NCI-H2081 treated with DMSO at 0.1 percent for 48 hours (cell line): ENCODE measurements at places on chromosomes 3 and 15.
A peak's percentile ranks its signal among the peaks of the same experiment; 100 is the strongest.

DNA sequence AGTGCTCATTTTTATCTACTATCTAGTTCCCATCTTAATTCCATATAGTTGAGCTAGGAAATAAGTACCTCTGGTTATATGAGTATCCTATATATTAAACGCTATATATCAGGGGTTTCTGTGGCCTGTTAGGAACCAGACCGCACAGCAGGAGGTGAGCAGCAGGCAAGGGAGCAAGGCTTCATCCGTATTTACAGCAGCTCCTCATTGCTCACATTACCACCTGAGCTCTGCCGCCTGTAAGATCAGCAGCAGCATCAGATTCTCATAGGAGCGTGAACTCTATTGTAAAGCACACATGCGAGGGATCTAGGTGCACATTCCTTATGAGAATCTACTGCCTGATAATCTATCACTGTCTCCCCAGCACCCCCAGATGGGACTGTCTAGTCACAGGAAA, 23.0 kb downstream of the GSK3B start:
- DNase-seq = no peak

GRCh38 chr3:190065204-190065603, 55.5 kb downstream of the P3H2 start:
- no peak for DNase-seq

GRCh38 chr15:71804695-71805470, 5.5 kb upstream of the NR2E3 start:
- no peak for DNase-seq

GRCh38 chr15:77633134-77633912, 611 bp upstream of the LINGO1 start:
- no peak for DNase-seq

- no peak for DNase-seq
These were observed 68.6 kb downstream of the ZNF621 start for GRCh38 chr3:40593351-40593750.

DNA sequence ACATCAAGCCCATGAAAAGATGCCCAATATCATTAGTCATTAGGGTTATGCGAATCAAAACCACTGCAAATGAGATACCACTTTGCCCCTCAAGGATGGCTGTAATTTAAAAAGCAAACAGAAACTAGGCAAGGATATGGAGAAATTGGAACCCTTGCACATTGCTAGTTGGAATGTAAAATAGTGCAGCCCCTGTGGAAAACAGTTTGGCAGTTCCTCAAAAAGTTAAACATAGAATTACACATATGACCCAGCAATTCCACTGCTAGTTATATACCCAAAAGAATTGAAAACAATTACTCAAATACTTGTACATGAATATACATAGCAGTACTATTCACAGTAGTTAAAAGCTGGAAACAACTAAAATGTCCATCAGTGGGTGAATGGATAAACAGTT, 186.8 kb upstream of the CGNL1 start:
- DNase-seq = no peak

- no peak for DNase-seq
These were observed 377.5 kb downstream of the EDEM1 start for GRCh38 chr3:5565026-5565425.

GRCh38 chr3:134299888-134300206, 49.2 kb upstream of the RYK start:
- DNase-seq = no peak

- no peak for DNase-seq
These were observed 48.0 kb upstream of the MRPL3 start for GRCh38 chr3:131550562-131551465.

DNA sequence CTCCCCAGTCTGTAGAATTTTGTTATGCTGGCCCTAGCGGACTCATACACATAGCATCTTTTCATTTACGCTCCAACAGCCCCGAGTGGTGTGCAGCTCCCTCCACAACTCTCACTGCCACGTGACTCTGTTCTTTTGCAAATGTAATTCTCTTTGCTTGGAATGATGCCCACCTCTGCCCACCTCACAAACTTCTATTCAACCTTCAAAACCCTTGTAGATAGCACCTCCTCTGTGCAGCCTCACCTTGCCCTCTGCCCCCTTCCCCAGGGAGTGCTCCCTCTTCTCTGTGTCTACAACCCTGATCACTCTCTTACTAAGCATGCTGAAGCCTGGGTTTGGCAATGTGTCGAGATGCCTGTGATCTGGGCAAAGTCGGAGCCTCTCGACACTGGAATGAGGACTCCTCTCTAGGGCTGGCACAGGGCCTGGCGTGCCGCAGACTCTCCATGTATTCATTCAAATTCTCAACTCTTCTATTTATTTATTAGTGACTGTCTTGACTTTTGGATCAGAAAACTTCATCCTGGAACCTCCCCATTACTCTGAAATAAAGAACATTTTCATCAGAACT, 73.5 kb downstream of the MGLL start:
- no peak for DNase-seq

GRCh38 chr3:39192490-39193092, at the start of gene XIRP1:
Gene XIRP1, minus strand, starts transcription at chr3:39192595. Its CDS starts 3,150 bp downstream, at chr3:39189445.
- no peak for DNase-seq

DNA sequence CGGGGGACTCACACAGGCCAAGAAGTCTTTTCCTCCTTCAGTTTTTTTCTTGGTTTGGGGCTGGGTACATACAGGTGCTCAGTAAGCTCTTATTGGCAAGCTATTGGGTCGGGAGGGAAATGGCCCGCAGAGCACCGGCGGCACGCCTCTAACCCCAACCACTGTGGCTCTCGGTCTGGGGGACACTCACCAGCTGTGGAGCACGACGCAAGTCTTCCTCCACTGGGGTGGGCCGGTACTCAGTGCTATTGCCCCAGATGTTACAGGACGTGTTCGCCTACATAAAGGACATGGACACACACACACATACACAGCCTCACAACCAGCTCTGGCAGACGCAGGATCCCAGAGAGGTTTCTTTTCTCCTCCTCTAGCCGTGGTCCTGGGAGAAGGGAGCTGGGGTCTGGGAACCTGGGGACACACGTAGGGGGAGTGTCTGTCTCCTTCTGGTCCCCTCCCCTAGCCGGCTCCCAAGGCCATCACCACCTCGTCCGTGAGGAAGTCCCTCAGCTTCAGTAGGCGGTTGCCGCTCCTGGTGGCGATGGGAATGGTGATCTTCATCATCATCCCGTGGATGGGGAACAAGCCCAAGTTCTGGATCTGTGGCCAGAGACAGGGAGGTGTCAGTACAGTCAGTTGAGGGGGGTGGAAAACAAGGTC, 33.4 kb downstream of the FEM1B start:
- no peak for DNase-seq

DNA sequence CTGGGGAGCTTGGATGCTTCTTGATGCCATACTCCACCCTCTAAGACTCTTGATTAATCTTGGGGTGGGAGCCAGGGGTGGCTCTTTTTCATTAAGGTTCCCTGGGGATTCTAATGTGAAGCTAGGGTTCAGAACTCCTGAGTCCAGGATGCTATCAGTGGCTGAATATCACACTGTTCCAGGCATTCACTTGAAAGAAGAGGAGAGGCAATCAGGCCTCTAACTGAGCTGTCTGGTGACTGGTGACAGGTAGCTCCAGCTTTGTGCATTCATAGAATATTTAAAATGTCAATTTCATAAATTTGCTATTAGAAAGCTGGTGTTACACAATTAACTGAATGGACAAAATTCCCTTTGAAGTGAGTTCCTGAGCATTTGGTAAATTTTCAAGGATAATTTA, 139.0 kb downstream of the CHDH start:
- DNase-seq = no peak

DNA sequence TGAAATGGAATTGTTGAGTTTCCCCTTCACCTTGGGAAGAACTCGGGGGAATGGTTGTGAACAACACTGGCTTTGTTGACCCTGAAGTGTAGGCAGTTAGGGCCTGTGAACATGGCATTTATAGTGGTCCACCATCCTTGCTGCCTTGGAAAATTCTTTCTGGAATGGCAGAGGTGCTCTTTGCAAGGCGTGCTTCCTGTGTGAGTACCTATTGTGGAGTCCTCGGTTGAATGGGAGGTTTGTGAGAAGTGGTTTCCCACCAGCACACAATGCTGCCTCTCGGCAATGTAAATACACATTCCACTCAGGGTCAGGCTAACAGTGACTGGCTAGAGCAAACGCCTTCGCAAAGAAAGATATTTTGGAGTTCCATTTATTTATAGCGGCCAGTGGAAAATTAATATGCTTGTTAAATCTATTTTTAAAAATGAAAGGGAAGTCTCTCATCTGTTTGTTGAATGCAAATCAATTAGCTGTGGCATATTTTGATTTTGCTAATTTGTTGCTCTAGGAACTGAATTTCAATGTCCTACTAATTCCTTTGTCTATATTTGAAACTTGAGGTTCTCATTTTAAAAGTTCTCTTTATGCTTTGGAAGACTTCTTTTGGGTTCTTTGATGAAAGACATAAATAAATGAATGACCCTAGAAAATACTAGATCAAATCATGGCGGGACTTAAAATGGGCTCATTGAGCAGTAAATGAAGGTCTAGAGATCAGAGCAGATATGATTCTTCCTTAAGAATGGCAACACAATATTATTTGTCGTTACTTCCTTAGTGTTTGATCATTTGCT, 59.5 kb downstream of the FNDC3B start:
- DNase-seq = no peak

- no peak for DNase-seq
These were observed 154.6 kb upstream of the RGMA start for GRCh38 chr15:93243573-93243972.

GRCh38 chr3:32428092-32429068, 36.7 kb downstream of the CMTM7 start:
- no peak for DNase-seq

DNA sequence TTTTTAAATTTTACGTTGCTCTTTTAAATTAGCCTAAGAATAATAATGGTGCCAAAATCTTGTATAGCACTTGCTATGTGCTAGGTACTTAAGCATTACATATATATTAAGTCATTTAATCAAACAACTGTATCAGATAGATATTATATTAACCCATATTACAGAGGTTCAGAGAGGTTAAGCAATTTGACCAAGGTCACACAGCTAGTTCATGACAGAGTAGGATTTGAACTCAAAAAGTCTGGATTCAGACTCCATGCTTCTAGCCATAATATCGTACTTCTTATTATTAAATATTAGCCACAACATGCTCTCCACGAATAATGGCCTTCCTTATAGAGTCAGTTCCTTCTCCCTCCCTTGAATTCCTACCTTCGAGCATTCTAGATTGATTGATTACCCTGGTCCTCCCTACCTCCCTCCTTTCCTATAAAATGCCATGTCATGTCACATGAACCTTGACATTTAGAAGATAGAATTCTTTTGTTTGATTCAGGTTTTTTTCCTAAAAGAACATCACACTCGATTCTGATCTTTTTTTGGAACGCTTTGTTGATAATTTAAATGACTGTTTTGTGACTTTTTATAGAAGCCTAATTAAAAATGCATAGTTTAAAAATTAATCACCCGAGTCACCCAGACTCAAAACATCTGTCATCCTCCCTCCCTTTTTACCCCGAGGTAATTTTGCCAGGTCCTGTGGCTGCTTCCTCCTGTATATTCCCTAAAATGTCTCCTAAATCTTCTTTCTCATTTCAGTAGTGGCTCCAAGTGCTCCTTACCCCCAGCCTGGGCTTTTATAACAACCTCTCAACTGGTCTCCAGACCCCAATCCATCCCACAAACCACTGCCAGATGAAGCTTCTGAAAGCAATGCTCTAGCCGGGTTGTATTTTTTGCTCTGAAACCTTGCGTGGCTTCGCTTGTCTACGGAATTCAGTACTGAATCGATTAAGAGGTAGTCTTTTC, 8.5 kb upstream of the PSMD6 start:
- no peak for DNase-seq

GRCh38 chr15:92443381-92443780, 49.7 kb downstream of the ST8SIA2 start:
- DNase-seq = no peak

GRCh38 chr3:138033202-138033691, 23.3 kb downstream of the CLDN18 start:
- DNase-seq = no peak

- DNase-seq = peak; percentile 94
These were observed at the start of gene PRKCI for GRCh38 chr3:170221924-170222646. Gene PRKCI, plus strand, starts transcription at chr3:170222424. Its CDS starts 246 bp downstream, at chr3:170222670.

GRCh38 chr3:160648701-160649100, 28.3 kb upstream of the ARL14 start:
- DNase-seq = no peak

DNA sequence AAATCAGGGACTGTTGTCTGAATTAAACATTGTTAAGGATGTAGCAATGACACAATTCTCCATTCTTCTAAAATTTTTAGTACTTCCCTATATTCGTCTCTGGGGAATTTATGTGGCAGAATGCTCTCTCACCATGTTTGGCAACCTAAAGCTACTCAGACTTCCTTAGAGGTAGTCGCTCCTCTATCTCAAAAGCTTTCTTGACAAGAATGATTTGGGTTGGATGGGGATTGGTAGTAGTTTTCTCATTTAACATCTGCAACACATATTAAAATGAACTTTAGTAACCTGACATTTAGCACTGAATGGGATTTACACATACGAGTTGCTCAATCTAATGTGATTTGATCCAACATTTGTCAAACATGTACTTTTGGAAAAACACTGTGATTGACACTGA, 233.3 kb downstream of the RBMS3 start:
- no peak for DNase-seq

DNA sequence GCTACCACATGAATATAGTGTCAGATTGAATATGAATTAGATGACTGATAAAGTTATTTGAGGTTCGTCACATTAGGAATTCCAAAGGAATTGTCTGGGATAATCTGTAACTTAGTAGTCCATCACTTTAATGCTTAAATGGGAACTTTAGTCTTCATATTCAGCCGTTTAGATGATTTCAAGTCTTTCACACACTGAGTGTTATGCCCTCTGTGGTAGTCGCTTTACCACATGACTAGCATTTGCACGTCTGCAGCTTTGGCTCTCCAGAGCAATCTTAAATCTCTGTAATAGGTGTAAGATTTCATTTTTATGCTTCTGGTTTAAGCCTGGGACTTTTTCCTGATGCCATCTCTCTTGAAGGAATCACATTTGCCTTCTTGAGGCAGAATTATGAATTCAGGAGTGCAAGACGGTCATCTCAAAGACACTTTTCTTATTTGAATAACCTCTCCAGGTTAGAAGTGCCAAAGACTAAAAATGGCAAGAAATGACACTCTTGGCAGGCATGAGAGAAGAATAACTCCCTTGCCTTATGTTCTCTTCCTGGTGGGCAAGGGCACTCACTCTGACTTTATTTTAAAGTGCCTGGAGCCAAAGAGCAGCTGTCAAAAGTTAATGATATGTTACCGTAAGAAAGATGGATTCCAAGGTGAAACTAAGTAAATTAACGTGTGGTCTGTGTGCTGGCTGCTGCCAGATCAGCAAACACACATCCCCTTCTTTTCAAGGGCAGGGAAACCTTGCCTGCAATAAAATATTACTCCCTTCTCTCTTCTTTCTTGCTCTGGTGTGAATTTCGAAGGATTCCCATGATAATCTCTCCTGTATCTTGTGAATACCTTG, 153.3 kb downstream of the B3GALNT1 start:
- no peak for DNase-seq

DNA sequence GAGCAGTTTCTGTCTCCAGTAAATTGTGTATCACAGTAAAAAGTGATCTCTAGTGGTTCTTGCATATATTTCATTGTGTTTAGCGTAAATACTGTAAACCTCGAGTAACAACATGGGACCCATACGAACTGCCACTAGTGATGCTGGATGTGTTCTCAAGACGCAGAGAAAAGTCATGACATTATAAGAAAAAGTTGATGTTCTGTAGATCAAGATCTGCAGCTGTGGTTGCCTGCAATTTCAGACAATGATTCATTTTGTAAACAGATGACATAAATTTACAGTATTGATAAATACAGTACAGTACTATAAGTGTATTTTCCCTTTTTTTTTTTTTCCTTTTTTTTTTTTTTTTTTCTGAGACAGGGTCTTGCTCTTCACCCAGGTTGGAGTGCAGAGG, 100.1 kb downstream of the DPH6 start:
- no peak for DNase-seq

- DNase-seq = peak; percentile 85
These were observed 3.8 kb upstream of the CRYBG3 start for GRCh38 chr3:97817965-97818364.
